ENCODE measurements at places on chromosomes 16 and 17. TPM values are rescaled to one million over a fixed set of nuclear protein-coding genes. Genes with fewer than 3 reads are reported as not detected.

GRCh38 chr17:45312477-45313420, 4.1 kb downstream of the MAP3K14 start:
- DNase-seq: no peak

- no peak for DNase-seq
These were observed 5.0 kb downstream of the NFATC3 start for GRCh38 chr16:68090130-68090529.

DNA sequence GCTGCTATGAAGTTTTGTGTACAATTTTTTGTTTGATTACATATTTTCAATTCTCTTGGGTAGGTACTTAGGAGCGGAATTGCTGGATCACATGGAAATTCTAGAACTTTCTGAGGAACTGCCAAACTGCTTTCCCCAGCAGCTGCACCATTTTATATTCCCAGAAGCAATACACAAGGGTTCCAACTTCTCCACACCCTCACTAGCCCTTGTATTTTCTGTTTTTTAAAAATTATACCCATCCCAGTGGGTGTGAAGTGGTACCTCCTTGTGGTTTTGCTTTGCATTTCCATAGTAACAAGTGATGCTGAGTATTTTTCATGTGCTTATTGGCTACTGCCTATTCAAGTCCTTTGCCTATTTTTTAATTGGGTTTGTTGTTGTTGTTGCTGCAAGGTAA, 20.9 kb downstream of the NACA2 start:
- DNase-seq: no peak

- DNase-seq: no peak
These were observed 23.7 kb upstream of the BCO1 start for GRCh38 chr16:81214745-81215166.

DNA sequence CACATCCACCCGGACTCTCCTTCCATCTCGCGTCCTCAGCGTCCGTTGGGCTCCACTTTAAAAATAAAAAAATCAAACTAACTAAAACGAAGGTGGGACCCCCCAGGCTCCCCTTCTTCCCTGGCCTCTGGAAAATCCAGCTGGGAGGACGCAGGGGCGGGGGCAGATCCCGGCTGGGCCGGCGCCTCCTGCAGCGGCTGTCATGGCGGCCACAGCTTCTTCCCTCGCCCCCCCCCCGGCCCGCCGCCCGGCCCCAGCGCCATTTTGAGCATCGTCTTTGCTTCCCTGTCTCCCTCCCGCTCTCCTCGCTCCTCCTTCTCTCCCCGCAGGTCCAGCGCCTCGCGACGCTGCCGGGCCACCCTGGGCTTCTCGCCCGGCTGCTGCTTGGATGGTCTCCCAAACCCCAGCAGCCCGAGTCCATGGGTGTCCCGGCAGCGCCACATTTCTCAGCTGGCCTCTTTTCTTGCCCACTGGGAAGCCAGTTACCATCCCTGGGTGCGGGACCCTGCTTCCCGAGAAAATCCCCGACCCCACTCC, 3.3 kb downstream of the HOXB2 start:
- no peak for DNase-seq

DNA sequence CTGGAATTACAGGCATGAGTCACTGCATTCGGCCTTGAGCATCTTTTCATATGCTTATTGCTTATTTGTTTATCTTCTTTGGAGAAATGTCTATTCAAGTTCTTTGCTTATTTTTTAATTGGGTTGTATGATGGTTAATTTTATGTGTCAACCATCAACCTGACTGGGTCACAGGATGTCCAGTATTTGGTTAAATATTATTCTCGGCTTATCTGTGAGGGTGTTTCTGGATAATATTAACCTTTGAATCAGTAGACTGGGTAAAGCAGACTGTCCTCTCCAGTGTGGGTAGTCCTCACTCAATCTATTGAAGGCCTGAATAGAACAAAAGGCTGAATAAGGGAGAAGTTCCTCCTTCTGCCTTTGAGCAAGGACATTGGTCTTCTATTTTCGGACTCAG, 142.0 kb downstream of the SSH2 start:
- DNase-seq: peak; percentile 37

- DNase-seq: no peak
These were observed 12.0 kb downstream of the KCNJ2 start for GRCh38 chr17:70181376-70181775.

Gene TEX14
- polyA plus RNA-seq: 0.33 TPM

Gene ATP2C2
- polyA plus RNA-seq: 17.4 TPM

Gene PIRT
- polyA plus RNA-seq: 6.5 TPM

Gene PIMREG
- 9.7 TPM for polyA plus RNA-seq

Gene HSD17B1
- polyA plus RNA-seq: 2.1 TPM

All from large intestine (tissue), 12 donors.